COLO829 (cell line): ENCODE measurements at places on chromosomes 1 and 21.
A peak's percentile ranks its signal among the peaks of the same experiment; 100 is the strongest.

GRCh38 chr1:84598846-84599741 lies 24.9 kb upstream of the CTBS start:
- peak; percentile 7 for DNase-seq

- DNase-seq, result no peak
Measured at GRCh38 chr1:215635827-215636226, 68.7 kb downstream of the KCTD3 start.

- no peak for DNase-seq
Measured at GRCh38 chr1:20210736-20211460, 24.6 kb upstream of the PLA2G2C start.

- DNase-seq, result no peak
Measured at GRCh38 chr1:231172411-231172810, 10.6 kb downstream of the TRIM67 start.

GRCh38 chr1:33547576-33547975 lies 75.1 kb downstream of the ZSCAN20 start:
- DNase-seq, result no peak

- DNase-seq, result no peak
Measured at GRCh38 chr1:230127105-230128054, 60.3 kb downstream of the GALNT2 start.

DNA sequence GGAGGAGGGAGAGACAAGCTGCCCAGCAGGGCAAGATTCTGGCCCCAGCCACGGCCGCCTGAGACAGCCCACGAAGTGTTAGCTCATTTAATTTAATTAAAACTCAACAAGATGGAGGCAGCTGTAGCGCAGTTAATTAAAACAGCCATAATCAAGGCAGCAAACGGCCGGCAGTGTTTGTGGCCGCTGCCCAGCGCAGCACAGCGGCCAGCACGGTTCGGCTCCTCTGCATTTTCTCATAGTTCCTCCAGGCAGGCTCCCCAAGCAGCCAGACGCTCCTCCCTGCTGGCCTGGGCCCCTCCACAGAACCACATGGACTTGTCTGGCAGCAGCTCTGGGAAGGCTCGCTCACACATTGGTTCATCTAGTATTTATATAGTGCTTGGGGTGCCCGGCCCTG lies 40.0 kb downstream of the PTPRF start:
- no peak for DNase-seq

GRCh38 chr1:182441719-182442118 lies 8.2 kb upstream of the RGSL1 start:
- no peak for DNase-seq

DNA sequence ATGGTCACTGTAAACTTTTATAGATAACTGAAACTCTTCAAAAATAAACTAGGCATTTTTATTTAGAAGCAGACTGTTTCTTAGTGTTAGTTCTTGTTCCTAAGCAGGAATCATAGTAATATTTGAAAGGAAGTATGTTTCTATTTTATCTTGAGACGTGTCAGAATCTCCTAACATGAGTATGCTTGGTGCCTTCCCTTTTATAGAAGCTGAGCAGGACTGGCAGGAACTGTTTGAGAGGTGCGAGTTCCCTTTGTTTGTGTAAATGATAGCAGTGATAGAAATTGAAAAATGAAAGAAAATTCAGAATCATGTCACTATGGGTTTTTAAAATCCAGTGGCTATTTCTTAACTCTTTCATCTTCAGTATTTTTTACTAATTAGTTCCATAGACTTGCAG lies 56.9 kb downstream of the LRRC8D start:
- no peak for DNase-seq

DNA sequence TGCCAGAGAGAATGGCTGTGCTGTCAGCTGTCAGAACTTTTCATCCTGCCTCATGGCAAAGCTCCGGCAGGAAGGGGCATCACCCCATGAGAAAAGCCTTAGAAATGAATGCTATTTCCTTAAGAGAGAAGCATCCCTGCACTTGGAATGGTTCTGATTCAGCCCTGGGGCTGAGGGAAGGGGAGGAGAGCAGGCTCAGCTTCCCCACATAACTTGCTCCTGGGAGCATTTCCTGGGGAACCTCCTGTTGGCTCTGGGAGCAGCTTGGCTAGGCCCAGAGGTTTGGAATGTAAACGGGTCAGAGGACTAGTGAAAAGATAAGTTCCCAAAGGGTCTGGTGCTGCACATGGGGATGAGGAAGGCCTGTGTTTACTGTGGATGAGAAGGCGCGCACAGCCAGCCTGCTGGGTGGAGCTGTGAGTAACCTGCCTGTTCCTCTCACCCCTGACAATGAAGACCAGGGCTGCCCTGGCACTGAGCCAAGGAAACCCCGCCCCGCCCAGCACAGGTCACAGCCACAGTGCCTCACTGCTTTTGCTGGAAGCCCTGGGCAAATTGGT lies 5.0 kb downstream of the PRELP start:
- no peak for DNase-seq

DNA sequence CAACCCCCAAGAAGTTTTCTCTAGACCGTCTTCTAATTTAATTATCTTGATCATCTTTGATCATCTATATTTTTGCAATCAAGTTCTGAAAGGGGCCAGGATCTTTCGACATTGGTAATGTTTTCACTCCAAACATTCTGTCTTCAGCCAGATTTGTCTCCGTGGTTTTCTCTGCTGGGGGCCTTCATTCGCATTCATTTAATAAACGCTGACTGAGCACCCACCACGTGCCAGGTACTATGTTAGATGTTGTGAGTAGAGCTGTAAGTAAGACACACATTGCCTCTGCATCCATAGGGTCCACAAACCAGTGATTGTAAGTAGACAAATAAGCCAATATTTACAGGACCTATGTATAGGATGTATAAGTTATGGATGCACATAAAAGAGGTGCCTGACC lies 134.5 kb upstream of the MROH9 start:
- no peak for DNase-seq

DNA sequence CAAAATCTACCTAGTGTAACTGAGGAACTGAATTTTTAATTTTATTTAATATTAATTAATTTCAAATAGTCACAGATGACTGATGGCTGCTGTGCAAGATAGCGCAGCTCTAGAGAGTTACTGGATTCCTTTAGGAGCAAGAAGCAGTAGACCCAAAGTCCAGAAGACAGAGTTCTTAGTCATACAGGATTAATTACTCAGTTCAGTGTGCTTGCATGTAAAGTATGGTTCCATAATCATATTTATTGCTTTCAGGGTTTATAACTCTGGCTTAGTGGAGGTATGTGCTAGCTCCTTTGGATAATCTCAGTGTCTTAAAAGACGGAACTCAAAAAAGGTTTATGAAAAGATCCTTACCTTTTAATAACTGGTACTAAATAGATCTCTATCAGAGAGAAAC lies 17.4 kb downstream of the CEPT1 start:
- no peak for DNase-seq

DNA sequence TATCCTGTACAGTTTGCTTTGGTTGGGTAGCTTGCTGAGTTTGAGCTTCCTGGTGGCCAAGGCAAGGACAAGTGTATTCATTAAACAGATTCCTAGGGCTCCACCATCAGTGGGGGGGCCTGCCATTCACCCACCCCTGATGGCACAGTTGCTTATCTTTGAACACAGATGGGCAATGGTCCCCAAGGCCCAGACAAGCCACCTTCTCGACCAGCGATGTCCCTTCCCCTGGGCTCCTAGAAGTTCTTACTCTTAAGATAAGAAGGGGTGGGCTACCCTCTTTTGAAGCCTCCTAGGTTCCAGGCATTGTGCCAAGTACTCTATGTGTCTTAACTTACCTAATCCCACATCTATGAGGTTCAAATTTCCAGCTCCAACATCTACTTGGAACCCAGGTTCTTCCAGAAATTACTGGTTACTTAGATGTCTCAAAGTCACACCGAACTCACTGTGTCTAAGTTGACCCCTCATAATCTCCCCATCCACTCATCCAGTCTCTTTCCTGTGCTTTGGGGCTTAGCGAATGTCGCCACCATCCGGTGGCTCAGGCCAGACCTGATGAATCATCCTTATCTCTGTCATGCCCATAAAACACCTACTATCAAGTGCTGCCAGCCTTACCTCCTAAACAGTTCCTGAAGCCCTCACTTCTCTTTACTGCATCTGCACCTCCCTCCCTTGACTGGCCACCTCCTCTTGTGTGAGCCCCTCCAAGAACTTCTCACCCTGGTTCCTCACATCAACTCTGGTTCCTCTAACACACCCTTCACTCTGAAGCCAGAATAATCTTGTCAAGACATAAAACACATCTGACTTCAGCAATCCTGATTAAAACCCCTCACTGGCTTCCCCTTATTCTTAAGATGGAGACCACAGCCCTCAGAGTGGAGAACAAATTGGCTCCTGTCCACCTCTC lies 50.1 kb downstream of the KLHDC7A start:
- DNase-seq, result no peak

- DNase-seq, result peak; percentile 76
Measured at GRCh38 chr1:235935235-235936225, 68.8 kb upstream of the LYST start.

DNA sequence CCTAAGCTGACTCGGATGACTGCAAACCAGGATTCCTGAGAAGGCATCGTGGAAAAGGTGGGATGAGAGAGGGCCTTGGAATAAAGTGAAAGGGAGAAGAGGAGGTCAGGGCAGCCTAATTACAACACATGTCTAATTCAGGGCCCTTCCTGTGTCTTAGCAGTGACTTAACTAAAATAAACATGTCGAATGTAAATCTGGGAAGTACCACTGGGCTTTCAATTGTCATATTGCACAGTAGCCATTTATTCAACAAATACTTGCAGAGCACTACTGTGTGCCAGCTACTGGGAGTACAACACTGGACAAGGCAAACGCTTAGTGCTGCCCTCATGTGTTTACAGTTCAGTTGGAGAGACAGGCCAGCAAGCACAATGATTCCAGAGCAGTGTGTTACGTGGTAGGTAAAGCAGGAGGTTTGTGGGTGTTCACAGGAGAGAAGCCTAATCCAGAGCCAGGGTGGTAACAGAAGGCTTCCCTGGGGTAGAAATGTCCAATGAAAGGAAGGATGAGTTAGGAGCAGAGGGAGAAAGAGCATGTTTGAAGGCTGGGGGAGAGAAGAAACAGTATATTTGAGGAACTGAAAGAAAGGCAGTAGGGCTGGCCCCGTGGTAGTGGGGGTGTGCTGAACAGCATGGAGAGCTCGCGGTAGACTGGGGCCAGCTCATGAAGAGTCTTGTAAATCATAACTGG lies 38.0 kb upstream of the RASAL2 start:
- DNase-seq, result no peak

DNA sequence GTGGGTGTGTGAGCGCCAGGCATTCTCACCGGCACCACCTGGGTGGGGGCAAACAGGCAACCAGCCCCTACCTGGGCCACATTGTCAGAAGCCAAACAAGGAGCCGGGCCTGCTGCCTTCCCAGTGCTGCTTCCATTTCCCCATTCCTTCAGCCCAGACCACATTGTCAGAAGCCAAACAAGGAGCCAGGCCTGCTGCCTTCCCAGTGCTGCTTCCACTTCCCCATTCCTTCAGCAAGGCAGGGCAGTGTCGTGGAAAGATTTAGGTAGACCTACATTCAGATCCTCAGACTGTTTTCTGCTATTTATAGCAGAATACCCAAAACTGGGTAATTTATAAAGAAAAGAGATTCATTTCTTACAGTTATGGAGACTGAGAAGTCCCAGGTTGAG lies 47.0 kb upstream of the EFHD2 start:
- DNase-seq, result no peak

- peak; percentile 59 for DNase-seq
Measured at GRCh38 chr1:51768971-51769588, 109.4 kb downstream of the NRDC start.

GRCh38 chr1:181189691-181190363 lies 101.3 kb downstream of the IER5 start:
- peak; percentile 70 for DNase-seq

DNA sequence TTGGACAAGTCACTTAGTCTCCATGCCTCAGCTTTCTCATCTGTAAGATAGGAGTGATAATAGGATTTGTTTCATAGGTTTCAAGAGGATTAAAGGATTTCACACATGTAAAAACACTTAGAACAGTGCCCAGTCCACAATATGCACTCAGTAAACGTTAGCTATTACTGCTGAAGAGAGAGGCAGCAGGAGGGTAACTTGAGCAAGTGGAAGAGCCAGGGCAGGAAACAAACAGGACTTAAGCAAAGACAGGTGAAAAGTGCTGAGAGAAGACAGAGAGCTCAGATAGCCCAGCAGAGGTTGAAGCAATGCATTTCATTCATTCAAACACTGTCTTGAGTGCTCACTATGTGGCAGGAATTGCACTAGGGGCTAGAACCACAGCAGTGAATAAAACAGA lies 21.1 kb upstream of the H3-3A start:
- DNase-seq, result no peak

DNA sequence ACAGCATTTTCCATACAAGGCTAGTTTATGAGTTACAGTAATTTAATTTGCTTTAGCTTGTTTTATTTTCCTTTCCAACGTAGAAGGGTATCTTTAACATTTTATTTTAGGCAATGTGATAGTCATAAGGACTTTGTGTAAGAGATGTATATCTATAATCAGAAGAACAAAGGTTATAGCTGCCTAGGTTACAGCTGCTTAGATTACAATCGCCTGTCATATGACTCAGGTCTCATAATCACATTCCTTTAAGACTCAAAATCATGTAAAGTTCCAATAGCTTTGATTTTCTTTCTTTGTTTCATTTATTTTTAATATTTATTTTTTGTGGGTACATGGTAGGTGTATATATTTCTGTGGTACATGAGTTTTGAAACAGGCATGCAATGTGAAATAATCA lies 37.8 kb upstream of the COP1 start:
- DNase-seq, result no peak

DNA sequence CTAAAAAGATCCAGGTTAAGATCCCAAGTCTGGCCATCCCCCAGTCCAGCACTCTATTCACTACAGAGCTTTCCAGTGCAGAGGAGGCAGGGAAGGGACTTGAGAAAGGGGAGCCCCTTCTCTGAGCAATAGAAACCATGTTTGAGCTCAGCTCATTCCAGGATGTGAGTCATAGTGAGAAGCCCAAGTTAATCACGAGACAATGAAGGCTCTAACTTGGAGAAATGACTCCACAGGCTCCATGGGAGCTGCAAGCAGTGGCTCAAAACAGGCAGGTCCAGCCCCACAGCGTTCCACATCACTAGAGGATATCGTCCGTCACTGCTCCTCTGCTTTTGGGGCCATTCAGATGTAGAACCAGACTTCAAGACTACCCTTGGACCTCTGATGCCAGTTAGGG lies 59.1 kb downstream of the CAMK2N1 start:
- DNase-seq, result peak; percentile 67

GRCh38 chr1:75970631-75971030 lies 38.4 kb upstream of the ASB17 start:
- DNase-seq, result no peak

- DNase-seq, result no peak
Measured at GRCh38 chr1:204073837-204074273, 940 bp downstream of the SOX13 start.

GRCh38 chr1:53636621-53637171 lies 102.3 kb downstream of the GLIS1 start:
- DNase-seq, result no peak
